ENCODE measurements at places on chromosomes 4 and X. TPM values are rescaled to one million over a fixed set of nuclear protein-coding genes. Genes with fewer than 3 reads are reported as not detected.

UGT2B17 gene
- not detected for total RNA-seq

SSX1 gene
- total RNA-seq: not detected

SSX3 gene
- total RNA-seq: not detected

NDP gene
- total RNA-seq: 15.1 TPM

SPACA5 gene
- total RNA-seq: not detected

MAGEH1 gene
- 115 TPM for total RNA-seq

ARMCX4 gene
- 14.5 TPM for total RNA-seq

BCORL1 gene
- 3.7 TPM for total RNA-seq

OTC gene
- total RNA-seq: 0.31 TPM

UNC5C gene
- total RNA-seq: 23.7 TPM

GLOD5 gene
- not detected for total RNA-seq

ARX gene
- total RNA-seq: 6.2 TPM

PSMD10 gene
- total RNA-seq: 78.8 TPM

PHOX2B gene
- total RNA-seq: not detected

MAP9 gene
- total RNA-seq: 32.6 TPM

TLR2 gene
- total RNA-seq: 1.6 TPM

Data from occipital lobe (tissue), 3 donors.